ENCODE measurements at places on chromosomes 3 and 15.

DNA sequence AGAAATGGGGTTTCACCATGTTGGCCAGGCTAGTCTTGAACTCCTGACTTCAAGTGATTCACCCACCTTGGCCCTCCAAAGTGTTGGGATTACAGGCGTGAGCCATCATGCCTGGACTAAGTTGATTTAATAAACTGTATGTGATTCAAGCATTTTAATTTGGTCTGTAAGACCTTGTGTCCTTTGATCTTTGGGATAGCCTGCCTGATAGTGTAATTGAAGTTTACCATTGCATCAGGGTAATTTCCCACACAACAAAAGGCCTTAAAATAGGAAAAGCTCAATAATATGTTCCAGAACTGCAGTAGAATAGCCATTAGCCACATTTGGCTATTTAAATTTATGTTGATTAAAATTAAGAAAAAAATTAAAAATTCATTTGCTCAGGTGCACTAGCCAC, 25.2 kb upstream of the DENND6A start:
- no peak for DNase-seq

GRCh38 chr3:195086885-195087284, 184.1 kb downstream of the XXYLT1 start:
- no peak for DNase-seq

DNA sequence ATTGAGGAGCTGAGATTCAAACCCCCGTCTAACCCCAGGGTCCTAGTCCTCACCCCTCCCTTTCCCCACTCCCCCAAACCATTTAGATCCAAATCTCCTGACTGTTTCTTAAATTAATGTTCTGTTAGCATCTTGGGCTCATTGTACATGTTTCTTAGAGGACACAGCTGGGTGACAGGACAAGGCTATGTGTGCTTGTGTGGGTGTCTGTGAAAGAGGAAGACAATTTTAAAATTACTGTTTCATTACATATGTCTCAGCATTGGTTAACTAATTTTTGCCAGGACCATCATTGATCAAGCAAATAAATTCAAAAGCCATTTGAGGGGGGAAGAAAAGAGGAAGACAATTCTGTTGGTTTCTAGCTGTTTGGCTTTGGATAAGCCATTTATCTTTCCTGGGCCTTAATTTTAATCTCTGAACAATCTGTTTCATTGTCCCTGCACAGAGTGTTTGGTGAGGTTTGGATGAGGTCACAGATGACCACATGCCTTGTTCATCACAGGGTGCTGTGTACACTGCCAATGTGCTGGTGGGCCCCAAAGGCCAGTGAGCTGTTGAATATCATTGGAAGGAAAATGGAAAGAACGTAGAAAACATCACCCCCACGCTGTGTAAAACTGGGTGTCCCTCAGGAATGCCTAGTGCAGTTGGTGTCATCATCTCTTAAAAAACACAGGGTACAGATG, 51.9 kb downstream of the RPLP1 start:
- no peak for DNase-seq

GRCh38 chr3:99384596-99384995, 253.8 kb upstream of the COL8A1 start:
- DNase-seq = no peak

All from urinary bladder (tissue), 4 donors.